ENCODE measurements at places on chromosomes 2 and 18.
A peak's percentile ranks its signal among the peaks of the same experiment; 100 is the strongest.

GRCh38 chr2:64274399-64275173, 130.4 kb upstream of the PELI1 start:
- no peak for DNase-seq

DNA sequence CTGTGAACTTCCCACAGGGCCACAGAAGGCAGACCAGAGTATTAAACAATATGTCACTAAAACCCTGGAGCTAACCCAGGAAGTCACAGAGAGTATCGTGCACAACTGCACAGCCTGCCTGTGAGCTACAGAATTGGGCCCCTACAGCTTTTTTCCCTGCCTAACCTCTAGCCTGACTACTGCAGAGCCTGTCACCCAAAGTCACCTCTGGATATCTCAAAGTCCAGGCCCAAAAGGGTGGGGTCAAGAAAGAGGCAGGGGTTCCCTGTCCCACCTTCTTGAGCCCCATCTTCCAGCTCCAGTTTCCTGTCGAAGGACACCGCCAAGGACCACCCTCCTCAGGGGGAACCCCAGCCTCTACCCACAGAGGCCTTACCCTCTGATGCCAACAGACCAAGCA, 13.5 kb downstream of the GAD1 start:
- no peak for DNase-seq

GRCh38 chr2:120344976-120345581, 857 bp upstream of the INHBB start:
- DNase-seq = peak; percentile 11

DNA sequence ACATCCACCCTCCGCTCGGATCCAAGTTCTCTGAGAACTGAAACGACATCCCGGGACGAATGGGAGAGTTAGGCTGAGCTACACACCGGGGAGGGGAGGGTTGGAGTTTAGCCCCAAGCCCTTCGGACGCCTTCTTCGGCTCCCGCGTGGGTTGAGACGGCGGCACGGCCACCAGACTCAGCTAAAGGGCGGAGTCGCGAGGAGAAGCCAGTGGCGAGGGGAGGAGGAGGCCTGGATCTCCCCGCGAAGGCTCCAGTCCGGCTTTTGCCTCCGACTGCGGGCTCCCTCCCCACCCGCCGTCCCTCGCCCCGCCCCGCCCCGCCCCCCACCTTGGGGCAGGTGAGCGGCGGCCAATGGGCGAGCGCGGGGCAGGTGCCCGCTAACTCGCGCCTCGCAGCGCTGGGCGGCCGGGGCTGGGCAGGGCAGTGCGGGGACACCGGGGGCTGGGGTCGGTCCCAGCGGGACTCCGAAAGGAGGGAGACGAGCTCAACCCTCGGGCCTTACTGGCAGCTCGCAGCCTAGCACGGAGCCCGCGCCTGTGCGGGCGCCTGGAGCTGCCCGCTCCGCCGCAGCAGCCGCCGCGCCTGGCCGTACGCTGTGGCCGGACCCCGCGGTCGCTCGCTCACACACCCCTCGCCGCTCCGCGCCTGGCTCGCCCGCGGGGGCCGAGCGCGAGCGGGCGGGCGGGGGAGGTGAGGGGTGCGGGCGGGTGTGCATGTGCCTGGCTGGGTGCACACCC, at the start of gene EMX1:
Gene EMX1 (plus strand): TSS at position 382 of the 739 bp plus-strand sequence. CDS start 334 bp downstream, at position 716.
- DNase-seq = no peak

DNA sequence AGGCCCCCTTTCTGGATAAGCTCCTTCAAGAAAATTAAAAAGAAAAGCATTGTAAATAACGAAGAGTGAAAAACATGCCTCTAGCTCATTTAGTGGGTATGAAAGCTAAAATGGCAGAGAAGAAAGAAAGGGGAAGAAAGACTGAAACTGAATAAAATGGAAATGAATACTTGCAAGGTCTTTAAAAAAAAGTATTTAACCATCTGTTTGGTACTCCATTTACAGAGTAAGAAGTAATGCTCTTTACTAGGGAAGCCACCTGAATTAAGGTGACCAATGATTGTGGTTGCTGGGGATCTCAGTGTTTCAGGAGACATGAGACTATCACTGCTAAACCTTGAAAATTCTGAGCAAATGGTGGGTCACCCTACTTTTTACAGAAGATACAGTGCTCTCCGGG, 17.7 kb upstream of the ARL5A start:
- DNase-seq = no peak

DNA sequence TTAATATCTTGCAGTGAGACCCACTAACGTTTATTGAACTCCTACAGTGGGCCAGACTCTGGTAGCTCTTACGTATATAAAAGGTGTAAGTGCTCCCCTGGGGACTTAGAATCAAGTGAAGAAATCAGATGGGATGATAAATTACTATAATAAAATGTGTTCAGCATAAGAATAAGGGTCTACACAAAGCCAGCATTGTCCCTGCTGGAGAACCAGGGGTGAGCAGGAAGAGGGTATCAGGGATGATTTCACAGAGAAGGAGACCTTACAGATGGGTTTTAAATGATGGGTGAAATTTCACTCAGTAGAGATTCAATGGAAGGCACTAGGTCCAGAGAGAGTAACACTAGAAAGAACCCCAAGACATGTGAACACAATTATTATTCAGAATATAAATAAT, 20.7 kb downstream of the NRXN1 start:
- DNase-seq = no peak

- DNase-seq = peak; percentile 50
Measured at GRCh38 chr2:200616193-200616592, 30.4 kb downstream of the AOX1 start.

DNA sequence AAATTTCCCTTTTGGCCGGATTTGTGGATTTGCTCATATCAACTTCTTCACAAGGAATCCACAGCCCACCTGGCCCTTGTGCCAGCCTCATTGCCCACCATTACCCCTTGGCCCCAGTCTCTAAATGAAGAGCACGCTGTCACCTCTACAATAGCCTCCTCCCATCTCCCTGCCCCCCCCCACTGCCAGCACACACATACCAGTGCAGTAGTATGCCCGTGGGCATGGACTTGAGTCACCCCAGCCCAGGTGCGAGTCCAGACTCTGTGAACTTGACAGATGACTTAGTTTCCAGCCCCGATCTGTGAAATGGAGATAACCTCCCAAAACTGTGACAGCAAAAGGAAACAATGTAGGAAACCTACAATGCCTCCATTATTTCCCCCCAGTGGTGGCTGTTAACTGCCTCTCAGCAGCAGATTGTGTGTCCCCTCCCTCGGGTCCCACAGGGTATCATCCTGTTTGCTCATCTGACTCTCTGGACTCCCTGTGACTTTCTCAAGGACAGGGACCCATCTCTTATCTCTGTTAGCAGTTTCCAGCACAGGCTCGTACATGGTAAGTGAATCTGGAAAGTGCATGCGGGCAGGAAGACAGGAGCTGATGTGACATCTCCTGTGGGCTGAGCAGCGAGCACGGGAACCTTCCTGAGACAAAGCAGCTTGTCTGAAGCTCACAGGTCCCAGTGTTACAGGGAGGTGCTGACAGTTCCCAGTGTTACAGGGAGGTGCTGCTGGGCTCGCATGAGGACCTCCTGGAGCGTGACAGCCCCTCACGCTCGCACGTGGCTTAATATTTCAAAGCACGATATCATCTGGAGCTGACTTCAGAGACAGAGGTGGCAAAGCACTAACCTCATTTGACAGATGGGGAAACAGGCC, 4.2 kb upstream of the TMEM185B start:
- no peak for DNase-seq

DNA sequence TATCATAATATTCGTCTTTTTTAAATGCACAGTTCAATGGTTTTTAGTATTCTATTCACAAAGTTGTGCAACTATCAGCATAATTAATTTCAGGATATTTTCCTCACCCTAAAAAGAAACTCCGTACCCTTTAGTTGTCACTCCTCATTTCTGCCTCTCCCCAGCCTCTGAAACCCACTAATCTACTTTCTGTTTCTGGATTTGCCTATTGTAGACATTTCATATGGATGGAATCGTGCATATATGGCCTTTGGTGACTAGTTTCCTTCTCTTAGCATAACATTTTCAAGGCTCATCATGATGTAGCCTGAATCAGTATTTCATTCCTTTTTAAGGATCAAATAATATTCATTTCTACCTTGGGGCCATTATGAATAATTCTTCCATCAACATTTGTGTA, 18.5 kb downstream of the NEURL3 start:
- no peak for DNase-seq

GRCh38 chr2:176518823-176519222, 249.6 kb downstream of the MTX2 start:
- DNase-seq = no peak

GRCh38 chr2:112597537-112598322, 13.3 kb downstream of the CHCHD5 start:
- DNase-seq = no peak

DNA sequence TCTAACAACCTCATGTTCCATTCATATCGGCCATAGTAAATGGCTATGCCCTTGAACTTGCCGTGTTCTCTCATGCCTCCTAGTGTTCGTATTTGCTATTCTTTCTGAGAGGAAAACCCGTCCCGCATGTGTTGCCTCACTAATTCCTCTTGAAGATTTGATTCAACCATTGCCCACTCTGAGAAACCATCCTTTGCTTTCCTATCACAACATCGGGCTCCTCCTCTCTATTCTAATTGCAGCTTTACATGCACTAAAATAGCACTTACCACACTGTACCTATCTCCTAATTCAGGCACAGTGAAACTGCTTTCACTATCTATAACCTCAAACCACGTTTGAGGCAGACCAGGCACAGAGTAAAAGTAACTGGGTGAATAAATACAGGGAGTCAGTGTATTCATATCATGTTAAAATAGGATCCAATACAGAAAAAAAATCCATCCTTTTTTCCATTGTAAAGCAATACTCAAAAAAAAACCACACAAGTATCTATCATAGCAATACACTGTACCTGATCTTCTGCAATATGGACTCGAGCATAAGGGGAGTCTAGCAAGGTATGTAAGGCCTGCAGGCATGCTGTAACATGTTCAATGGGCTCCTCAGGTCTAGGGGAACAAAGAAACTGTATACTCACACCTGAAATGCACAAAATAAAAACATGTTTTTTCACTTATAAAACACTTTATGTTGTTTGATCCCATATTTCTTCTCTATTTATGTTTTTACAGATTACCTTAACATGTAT, 39.0 kb upstream of the STRN start:
- peak; percentile 13 for DNase-seq

DNA sequence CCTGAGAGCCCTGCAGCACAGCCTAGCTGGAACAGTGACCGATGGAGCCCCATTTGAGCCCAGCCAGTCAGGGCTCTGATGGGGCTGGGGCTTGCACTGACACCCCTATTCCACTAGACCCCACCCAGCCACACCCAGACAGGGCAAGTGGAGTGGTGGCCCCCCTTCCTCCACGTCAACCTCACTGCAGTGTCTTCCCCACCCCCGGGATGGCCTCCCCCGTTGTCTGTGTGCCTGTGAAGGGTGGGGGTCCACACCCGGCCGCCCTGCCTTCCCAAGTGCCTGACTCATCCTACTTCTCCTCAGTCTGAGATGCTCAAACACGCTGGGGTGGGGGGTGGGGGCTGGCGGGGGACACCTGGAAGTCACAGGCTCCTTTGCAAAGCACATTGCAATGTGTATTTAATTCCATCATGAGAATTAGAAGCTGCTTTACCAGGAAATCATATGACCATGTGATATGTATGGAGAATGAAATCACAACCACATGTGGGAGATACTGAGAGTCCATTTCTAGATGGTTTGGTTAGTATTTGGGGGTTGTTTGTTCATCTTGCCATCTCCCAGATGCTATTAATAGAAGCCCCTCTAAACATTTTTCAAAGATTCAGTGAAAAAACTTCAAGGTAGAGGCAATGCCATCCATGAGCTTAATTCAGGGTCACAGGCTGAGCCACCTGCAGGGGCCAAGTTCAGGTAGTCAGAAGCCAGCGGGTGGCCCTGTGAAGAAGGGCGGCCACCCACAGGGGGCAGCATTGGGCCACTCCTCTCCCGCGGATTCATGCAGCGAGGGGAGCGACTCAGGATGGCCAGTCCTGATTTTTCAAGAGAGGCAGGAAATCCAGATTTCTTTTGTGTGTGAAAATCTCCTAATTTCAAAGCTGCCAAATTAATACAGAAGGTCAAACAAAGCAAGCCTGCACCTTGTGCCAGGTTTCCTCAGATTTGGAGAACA, 22.7 kb upstream of the GMPPA start:
- DNase-seq = peak; percentile 31

- no peak for DNase-seq
Measured at GRCh38 chr2:27977731-27978312, 87.3 kb downstream of the BABAM2 start.
